ENCODE measurements at places on chromosomes 6 and 20.

- DNase-seq = no peak
Measured at GRCh38 chr6:152750694-152751093, at the start of gene VIP. Gene VIP, plus strand, starts transcription at chr6:152750797. Its CDS starts 1,381 bp downstream, at chr6:152752178.

DNA sequence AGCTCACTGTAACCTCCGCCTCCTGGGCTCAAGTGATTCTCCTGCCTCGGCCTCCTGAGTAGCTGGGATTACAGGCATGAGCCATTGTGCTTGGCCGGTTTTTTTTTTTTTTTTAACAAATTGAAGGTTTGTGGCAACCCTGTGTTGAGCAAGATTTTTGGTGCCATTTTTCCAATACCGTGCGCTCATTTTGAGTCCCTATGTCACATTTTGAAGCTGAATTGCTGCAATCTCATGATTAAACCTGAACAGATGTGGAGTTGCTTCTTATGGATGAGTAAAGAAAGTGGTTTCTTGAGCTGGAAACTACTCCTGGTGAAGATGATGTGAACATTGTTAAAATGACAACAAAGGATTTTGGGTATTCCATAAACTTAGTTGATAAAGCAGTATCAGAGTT is 16.6 kb downstream of the SASH1 start:
- no peak for DNase-seq

GRCh38 chr6:168870982-168871381 is 382.7 kb downstream of the THBS2 start:
- no peak for DNase-seq

DNA sequence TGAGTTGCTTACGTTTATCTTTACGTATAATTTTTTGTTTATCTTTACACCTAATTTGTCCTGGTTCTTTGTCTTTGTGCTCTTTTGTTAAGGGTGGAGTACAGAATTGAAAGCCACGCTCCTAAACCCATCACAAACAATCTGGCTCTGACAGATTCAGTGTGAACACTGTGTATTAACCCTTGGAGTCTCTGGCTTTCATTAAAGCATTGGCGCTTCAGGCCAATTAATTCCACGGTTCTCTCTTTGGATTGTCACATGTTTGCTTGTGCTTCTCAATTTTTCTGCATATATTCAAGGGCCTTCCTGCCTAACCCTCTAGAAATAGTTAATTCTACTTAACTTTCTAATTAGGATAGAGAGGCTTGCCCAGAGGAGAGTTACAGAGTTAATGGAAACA is 38.6 kb downstream of the NKX2-4 start:
- DNase-seq = no peak

- no peak for DNase-seq
Measured at GRCh38 chr6:127547215-127547614, 28.1 kb upstream of the MTCL3 start.

- DNase-seq = no peak
Measured at GRCh38 chr6:158861686-158862381, 42.7 kb upstream of the EZR start.

DNA sequence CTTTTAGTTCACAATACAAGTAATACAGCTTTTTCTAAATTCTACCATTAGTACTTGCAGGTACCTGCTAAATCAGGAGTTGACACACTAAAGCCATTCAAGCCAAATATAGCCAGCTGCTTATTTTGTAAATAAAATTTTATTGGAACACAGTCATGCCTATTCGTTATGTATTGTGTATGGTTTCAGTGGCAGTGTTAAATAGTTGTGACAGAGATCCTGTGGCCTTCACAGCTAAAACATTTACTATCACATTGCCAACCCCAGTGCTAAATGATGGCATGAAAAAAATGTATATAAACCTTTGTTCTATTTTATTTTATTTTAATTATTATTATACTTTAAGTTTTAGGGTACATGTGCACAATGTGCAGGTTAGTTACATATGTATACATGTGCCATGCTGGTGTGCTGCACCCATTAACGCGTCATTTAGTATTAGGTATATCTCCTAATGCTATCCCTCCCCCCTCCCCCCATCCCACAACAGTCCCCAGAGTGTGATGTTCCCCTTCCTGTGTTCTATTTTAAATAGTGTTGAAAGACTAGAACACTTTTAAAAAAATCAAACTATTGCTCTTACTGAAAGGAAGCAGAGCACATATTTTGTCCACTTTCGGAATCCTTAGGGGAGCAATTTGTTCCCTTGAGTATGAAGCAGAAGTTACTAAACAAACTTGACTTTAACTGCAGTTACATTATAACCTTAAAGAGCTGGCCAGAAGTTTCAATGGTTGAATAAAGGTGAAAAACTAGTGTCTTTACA is 115.7 kb downstream of the PRIM2 start:
- DNase-seq = no peak

- DNase-seq = no peak
Measured at GRCh38 chr6:108380876-108381275, 86.0 kb downstream of the AFG1L start.

DNA sequence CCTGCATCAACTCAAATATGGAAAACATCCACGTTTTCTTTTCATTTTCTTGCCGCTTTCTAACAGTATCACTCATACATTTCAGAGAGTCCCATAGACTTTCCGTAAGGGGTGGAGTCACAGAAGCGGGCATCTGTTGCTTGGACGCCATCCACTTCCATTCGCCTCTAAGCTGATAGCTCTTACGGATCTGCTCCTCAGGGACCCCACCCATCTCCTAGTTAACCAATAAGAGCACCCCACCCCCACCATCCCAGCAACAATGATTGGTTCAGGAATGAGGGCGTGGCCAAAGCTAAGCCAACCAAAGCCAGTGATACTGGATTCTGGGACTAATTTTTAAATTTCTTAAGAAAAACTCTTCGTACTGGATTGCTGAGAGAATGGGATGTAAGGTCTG is 42.4 kb downstream of the SLC2A10 start:
- DNase-seq = no peak

GRCh38 chr6:111845441-111845871 is 27.8 kb downstream of the FYN start:
- no peak for DNase-seq

DNA sequence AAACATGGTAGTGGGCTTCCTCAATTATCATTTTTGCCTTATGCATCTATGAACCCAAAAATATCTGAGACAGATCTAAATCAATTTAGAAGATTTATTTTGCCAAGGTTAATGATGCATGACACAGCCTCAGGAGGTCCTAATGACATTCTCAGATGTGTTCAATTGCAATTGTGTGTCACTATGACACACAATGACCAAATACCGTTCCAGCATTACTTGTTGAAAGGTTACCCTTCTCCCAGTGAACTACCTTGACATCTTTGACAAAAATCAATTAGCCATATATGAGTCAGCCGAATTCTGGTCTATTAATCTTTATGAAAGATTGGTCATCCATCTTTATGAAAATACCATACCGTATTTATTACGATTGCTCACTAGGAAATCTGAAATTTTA is 592.5 kb upstream of the GJE1 start:
- DNase-seq = no peak

DNA sequence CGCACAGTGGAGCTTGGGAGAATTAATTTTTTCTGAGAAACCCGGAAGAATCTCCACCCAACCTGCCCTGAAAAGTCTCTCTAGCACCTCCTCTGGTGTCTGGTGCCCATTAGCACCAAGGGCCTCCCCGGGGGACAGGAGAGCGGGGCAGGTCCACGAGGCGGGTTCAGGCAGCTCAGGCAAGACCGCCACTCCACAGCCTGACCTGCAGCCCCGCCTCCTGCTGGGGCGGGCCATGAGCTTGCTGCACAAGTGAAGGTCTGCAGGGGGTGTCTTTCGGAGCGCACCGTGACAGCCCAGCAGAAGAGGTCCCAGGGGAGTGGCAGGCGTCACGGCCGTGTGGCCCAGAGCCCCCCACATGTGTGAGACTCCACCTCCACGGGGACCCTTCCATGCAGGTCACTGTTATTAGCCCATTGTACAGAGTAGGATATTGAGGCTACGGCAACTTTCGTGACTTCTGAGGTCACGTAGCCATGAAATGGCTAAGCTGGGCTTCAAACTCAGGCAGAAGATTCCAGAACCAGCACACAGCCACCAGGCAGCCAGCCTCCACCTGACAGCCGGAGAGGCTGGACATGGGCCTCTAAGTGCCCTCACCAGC is 63.9 kb upstream of the SLCO4A1 start:
- DNase-seq = no peak

GRCh38 chr6:108448481-108448880 is 112.2 kb upstream of the FOXO3 start:
- no peak for DNase-seq

DNA sequence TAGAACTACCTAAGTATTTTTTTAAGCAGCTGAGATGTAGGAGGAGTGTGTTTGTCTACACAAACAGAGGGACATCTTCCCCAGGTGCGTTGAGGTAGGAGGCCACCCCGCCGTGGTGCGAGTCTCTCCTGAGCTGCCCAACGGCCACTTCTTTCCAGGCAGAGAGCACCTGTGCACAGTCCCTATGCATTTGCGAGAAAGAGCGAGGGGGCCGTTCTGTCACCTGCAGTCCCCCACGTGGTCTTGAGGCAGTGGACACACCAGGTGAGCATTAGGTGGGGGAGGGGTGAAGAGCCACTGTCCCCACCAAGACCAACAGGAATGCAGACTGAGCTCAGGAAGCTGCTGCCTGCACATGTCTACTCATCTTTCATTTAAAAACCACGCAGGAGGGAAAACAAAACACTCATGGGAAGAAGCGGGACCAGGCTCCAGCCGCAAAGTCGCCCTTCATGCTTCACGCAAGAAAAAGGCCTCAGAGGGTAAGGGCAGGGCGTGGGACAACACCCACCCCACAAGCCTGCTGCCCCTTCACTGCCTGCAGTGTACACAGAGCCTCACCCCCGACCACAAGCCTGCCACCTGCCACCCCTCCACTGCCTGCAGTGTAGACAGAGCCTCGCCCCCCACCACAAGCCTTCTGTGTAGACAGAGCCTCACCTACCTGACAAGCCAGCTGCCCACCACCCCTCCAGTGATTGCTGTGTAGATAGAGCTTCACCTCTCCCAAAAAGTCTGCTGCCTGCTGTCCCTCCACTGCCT is 142.0 kb downstream of the DLL1 start:
- no peak for DNase-seq

DNA sequence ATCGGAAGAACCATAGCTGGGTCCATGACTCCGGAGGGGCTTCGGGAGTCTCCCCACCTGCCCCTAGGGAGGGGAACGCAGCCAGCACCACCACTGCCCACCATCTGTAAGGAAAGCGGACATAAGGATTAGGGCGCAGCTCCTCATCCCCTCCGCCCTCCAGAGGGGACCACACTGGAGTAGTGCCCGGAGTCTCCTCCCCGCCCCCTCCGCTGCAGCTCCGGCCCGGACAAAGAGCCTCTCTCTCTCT is 628 bp downstream of the SLC35B2 start:
- no peak for DNase-seq

GRCh38 chr20:61886721-61887595 is 178.7 kb downstream of the TAF4 start:
- no peak for DNase-seq

GRCh38 chr6:136549300-136550044 is 750 bp downstream of the MAP7 start:
- no peak for DNase-seq

DNA sequence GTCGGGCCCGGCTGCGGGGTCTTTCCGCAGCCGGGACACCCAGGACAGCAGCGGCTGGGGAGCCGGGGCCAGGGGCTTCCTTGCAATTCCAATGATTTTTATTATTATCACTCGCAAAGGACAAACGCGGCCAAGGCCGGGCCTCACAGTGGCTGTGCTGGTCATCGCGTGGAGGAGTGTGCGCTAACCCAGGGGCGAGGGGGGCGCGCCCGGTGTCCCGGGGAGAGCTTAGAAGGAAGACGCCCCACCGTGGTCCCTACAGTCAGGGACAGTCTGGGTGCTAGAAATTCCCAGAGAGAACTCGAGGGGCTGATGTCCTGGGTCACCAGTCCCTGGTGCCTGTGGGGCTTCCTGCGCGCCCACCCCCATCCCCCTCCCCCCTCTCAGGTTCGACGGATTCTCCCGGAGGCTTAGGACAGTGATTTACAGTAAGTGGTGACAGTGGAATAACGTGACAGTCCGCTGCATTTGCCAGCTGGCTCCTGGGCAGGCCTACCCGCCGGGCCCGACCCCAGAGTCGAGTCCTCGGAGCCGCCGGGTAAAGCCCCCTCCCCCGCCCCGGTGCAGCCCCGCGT is 9.5 kb downstream of the FOXC1 start:
- no peak for DNase-seq

GRCh38 chr6:37054171-37054570 is 48.7 kb downstream of the FGD2 start:
- no peak for DNase-seq

GRCh38 chr6:108562503-108562993 is 1.8 kb downstream of the FOXO3 start:
- peak; percentile 64 for DNase-seq

GRCh38 chr6:105220186-105220585 is 40.4 kb upstream of the POPDC3 start:
- DNase-seq = no peak

DNA sequence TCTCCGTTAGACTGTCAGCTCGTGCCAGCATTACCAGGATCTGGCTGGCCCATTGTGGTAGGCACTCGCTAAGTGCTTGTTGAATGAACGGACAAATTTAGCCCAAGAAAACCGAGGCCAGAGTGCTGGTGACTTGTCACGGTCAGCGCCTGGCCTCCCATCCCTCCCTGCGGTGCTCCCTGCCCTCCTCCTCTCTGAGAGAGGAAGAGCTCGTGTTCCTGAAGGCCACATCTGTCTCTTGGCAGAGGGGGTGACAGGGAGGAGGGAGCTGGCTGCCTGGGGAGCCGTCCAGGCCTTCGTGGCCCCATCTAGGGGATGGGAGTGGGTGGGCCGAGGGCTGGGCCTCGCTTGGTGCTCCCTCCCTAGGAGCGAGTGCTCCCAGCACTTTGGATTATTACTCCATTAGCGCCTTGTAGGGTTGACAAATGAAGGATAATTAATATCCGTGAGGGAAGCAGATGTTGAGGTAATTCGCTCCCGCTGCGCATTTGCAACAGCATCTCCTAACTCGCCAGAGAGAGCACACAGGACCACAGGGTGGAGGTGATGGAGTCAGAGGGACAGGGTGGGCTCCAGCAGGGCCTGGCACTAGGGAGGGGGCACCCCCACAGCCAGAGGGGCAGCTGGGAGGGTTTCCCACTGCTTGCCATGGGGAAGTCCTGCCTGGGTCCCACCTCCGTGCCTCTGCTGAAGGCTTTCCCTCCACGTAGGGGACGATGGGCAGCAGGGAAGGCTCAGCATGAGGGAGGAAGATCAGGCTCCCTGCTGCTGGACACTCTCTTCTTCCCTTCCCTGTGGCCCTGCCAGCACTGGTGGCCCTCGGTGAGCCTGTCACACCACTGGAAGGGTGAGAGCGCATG is 37.0 kb downstream of the VSTM2L start:
- DNase-seq = no peak

- no peak for DNase-seq
Measured at GRCh38 chr6:24854077-24854666, 55.5 kb upstream of the ARMH2 start.

DNA sequence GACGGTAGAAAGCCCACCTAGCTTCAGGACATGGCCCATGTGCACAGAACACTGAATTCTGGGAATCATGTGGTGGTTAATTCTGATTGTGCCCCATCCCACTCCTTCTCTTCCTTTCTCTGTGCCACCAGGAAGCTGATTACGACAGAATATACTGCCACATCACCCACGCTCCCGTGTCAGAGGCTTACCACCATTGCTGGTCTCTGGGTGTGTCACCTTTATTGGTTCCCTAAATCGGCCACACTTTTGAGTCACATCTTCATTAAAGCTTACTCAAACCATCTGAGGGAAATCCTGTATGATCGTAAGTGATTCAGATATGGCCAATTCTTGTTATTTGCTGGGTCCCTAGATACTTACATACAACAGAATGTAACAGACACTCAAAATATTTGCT is 3.1 kb downstream of the TRMT6 start:
- no peak for DNase-seq

- no peak for DNase-seq
Measured at GRCh38 chr20:4369798-4370124, 351.9 kb upstream of the PRND start.

- peak; percentile 51 for DNase-seq
Measured at GRCh38 chr20:39268981-39269461, 306.9 kb downstream of the DHX35 start.

Data from left ventricle myocardium inferior (tissue), 1 donor.